ENCODE measurements at places on chromosomes 1 and 21.

- DNase-seq, result no peak
These were observed 122.8 kb upstream of the C8B start for GRCh38 chr1:57088653-57089052.

- DNase-seq, result no peak
These were observed 362.3 kb upstream of the VAMP3 start for GRCh38 chr1:7408771-7409150.

DNA sequence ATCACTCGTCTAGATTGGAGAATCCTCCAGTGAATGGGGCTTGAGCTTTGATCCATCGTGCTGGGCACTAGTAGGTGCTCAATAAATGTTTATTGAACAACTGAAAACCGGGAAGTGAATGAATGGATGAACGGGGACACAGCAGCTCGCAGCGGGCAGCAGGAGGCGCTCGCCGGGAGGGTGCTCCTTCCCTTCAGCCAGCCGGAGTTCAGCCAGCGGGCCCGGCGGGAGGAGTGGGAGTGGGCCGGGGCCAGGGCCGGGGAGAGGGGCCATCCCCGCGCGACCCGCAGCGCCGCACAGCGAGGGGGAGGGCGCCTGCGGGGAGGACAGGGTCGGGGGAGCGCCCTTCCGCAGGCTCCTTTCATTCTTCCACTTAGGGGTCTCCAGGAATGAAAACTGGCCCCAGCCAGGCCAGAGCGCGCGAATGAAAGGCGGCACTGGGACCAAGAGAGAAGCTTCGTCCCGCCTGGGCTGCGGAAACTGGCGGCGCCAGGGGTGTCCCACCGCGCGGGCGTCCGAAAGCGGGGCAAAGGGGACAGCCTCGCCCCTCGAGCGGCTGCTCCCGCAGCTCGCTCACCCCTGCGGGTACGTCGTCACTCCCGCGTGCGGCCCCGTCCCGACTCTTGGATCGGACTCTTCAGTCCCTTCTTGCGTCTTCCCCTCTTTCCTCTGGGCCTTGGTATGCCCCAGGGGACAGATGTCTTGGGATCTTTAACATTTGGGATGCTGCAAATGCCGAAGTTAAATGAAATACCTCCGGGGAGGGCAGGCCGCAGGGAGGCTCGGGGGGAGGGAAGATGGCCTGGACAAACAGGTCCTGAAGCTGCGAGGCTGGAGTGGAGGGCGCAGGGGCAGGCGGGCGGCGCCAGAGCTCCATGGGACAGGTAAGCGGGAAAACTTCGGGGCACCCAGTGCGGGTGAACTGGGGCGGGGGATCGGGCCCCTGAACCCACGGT is 3.6 kb upstream of the INAVA start:
- DNase-seq, result no peak

GRCh38 chr21:33388188-33388587 is 15.0 kb upstream of the IFNGR2 start:
- DNase-seq, result no peak

DNA sequence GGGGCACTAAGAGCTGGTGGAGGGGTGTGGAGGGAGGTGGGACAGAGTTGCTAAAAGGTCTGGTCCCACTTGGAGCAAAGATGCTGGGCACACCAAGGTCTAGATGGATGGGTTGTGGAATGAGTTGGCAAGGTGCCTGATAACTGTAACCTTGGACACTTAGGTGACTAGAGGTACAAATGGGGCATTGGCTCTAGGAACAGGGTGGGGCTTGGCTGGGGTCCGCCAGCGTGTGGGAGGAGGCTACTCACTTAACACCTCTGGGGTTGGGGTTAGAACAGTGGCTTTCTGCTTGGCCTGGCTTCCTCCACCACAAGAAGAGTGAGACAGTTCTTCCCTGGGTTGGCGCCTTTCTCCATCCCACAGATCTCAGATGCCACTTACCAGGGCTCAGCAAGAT is 17.2 kb downstream of the KCNA2 start:
- no peak for DNase-seq

All from stimulated activated CD8-positive, alpha-beta memory T cell treated with anti-CD3 and anti-CD28 coated beads, Interleukin-4, amount 100 ng/mL, for 1 hour (primary cell).